ENCODE measurements at places on chromosomes 3 and 15.

- DNase-seq = no peak
These were observed 3.4 kb upstream of the TSPAN3 start for GRCh38 chr15:77074350-77074749.

DNA sequence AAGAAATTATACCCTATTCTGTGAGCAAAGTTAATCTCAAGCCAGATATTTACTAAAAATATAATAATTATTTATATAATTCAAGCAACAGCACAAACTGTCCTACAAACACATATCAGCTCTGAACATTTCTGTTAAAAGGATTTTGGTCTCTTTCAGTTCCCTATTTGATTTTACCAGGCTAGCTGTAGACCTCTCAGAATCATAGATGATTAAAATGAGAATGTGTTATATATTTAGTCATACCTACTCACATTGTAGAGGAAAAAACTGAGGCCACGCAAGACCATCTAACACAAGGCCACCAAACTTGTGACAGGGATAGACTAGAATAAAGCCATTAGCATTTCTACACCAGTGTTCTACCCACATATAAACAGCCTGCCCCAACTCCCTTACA lies 28.5 kb downstream of the ACKR4 start:
- no peak for DNase-seq

- no peak for DNase-seq
These were observed 10.0 kb downstream of the BHLHE40 start for GRCh38 chr3:4988983-4989834.

DNA sequence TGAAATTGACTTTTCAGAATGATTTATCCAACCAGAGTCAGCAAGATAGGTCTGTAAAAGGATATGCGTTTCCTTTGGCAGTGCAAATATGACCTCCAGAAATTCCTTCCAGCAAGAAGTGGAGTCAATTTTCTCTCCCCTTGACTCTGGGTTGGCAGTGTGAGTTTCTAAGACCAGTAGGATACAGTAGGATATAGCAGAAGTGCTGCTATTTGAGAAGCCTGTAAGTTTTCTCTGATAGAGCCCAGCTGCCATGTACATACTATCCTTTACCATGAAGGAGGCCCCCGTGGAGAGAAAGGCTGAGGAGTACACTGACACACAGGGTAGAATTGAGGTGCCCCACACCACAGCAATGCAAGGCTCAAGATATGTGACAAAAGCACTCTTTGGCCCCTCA lies 409.1 kb upstream of the PDZRN3 start:
- no peak for DNase-seq

DNA sequence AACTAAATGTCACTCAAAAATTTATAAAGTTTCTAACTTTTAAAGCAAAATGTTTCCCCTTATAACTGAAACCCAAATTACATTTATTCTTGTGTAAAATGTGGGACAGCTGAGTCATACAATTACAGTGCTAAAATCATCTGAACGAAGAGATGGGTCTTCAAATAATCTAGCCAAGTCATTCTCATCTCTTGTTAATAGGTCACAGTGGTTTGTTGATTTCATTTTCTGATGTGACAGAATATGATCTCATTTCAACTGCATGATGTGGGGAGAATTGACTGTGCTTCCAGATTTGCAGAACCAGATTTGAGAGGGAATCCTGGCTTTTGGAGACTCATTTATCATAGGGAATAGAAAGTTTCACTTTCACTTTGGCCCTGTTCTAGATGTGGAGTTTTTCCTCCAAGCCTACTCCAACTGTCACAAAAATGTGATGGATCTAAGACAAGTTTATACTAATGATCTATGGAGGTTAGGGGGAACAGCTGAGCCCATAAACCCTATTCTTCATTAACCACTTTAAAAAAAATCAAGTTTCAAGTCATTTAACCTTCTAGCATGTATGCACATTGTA lies 685.0 kb downstream of the PDCD6IP start:
- no peak for DNase-seq

GRCh38 chr3:143121241-143122088 lies 1.9 kb downstream of the CHST2 start:
- peak; percentile 52 for DNase-seq

- no peak for DNase-seq
These were observed 77.1 kb upstream of the CHRNB4 start for GRCh38 chr15:78717956-78718656.

DNA sequence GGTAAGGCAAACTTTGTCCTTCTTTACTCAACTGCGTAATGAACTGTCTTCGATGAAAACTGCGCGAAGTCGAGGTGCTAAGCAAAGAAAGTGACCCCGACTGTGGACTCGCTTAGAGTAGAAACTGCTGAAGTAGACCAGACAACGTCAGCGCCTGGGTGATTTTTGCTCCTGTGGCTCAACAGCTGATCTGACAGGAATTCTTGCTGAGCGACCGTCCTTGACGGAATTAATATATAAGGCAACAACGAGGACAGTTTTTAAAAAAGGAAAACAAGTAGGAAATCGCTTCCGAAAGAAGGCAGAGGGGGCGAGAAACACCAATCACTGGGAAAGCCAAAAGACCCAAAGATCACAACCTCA lies 541 bp downstream of the RPS27L start:
- no peak for DNase-seq

GRCh38 chr3:27533261-27533607 lies 49.0 kb upstream of the SLC4A7 start:
- DNase-seq = no peak

- no peak for DNase-seq
These were observed 70.9 kb upstream of the KCNH8 start for GRCh38 chr3:19077388-19077787.

GRCh38 chr15:71118881-71119632 lies 3.8 kb downstream of the THSD4 start:
- no peak for DNase-seq

DNA sequence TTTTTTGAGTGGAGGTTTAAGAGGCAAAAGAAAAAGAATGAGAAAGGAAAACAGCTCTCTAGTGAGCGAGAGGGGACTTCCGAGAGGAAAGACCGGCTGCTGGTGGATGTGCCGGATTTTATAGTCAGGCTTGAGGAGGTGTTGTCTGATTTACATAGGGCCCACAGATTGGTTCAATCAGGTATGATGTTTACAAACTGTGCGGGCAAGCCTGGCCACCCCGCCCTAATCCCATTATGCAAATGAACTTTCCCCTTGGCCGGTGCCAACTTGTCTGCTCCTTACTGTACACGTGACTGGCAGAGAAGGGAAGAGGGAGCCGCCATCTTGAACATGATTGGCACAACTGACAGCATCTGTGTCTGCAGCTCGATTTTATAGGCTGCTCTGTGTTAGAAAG lies 44.7 kb downstream of the FAM43A start:
- no peak for DNase-seq

- no peak for DNase-seq
These were observed 130.1 kb downstream of the TAFA4 start for GRCh38 chr3:68802111-68802870.

All from effector CD8-positive, alpha-beta T cell (primary cell).